ENCODE measurements at places on chromosomes 5 and 9.

- peak; percentile 12 for DNase-seq
These were observed 35.4 kb downstream of the UBE2R2 start for GRCh38 chr9:33852216-33852826.

GRCh38 chr5:6673963-6674362 is 39.3 kb upstream of the TENT4A start:
- no peak for DNase-seq

DNA sequence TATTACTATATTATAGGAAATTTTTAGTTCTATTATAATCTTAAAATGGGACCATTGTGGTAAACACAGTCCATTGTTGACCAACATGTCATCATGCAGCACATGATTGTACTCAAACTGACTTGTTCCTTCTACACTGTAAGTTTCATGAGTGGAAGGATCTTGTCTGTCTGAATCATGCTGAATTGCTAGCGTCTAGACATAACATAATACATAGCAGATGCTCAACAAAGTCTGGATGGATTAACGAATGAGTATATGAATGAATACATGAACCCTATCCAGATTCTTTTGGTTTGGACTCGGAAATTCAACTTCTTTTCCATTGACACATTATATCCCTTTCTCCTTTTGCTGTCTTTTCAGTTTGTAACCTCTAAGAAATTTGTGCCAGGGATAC is 429.2 kb upstream of the SGCD start:
- no peak for DNase-seq

- no peak for DNase-seq
These were observed 160.4 kb downstream of the SPATA31D1 start for GRCh38 chr9:82148901-82149461.
